ENCODE measurements at places on chromosomes 6 and 20.

- no peak for DNase-seq
Observed at GRCh38 chr6:136582711-136583471, 32.7 kb upstream of the MAP7 start.

- DNase-seq: no peak
Observed at GRCh38 chr6:129923530-129924250, 62.6 kb upstream of the TMEM244 start.

DNA sequence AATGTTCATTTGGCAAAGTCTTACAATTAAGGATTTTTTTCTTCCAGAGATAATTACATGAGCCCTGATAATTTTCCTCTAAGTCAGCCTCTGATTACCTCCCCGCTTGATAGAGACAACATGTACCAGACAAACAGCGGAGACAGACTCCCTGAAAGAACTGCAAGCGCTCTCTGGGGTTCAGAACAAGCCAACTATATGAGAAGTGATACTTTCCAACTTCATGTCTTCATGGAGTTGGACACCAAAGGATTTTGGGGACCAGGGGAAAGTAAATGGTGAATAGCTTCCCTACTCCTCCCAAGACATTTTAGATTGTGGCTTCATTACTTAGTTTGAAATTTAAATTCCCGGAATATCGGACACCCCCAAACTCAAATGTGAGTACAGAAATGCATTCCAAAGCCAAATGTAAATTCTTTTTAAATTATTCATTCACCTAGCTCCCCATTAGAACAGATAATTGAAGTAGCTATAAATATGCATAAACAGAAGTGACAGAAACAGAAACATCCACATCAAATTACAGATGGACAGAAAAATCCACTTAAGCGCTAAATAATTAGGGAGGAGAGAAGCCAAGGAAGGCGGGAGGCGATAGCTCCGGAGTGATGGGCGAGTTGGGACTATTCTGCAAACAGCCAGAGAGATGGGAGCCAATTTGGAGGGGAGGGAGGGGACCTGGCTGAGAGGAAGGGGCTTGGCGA, 129.7 kb upstream of the AKAP12 start:
- DNase-seq: no peak

DNA sequence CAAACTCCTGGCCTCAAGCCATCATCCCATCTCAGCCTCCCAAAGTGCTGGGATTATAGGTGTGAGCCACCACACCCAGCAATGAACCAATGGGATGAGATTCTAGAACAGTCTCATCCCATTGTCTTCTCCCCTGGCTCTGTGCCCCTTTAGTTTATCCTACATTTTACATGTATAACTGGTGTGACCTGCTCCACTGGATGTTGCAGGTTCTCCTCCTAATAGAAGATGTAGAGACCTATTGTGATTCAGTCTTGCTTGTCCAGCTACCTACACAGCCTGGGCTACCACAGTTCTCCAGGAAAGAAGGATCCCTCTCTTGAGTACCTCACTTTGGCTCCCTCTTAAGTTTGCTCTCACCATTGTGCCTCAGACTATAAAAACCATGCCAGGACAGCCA, 2.0 kb upstream of the FKBPL start:
- DNase-seq: no peak

DNA sequence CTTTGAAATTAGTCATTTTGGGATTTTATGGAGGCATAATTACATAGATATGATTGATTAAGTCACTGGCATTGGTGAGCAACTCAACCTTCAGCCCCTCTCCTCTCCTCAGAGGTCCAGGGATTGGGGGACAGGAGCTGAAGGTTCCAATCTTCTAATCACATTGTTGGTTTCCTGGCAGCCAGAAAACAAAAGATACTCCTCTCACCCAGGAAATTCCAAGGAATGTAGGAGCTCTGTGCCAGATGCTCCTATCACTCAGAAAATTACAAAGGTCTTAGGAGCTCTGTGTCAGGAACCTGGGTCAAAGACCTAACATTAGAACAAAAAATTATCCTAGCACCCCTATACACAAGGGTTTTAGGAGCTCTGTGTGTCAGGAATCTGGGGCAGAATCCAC, 679.7 kb upstream of the ID4 start:
- no peak for DNase-seq

GRCh38 chr20:62852841-62853240, 8.8 kb downstream of the TCFL5 start:
- no peak for DNase-seq

DNA sequence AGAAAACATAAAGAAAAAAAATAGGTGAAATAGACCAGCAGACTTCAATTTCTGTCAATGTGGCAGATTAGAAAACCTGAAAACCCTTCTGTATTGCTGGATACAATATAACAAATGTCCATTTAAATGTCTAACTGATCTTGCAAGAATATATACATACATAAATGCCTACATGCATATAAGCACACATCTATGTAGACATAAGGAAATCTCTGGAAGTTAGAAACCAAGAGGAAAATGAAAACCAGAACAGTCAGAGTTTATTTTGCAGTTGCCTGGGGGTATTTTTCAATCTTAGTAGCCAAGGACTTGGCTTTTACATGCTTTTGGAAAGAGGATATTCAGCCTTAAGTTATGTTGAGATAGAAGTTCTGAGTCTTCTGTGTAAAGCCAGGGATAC, 184.0 kb downstream of the RPS12 start:
- no peak for DNase-seq

GRCh38 chr6:117409863-117410262, 15.9 kb downstream of the ROS1 start:
- DNase-seq: no peak

GRCh38 chr6:6315660-6316059, 4.8 kb downstream of the F13A1 start:
- no peak for DNase-seq

GRCh38 chr6:43489277-43490072, 12.1 kb downstream of the TJAP1 start:
- DNase-seq: no peak

GRCh38 chr20:53957451-53958172, 112.8 kb downstream of the BCAS1 start:
- DNase-seq: no peak

DNA sequence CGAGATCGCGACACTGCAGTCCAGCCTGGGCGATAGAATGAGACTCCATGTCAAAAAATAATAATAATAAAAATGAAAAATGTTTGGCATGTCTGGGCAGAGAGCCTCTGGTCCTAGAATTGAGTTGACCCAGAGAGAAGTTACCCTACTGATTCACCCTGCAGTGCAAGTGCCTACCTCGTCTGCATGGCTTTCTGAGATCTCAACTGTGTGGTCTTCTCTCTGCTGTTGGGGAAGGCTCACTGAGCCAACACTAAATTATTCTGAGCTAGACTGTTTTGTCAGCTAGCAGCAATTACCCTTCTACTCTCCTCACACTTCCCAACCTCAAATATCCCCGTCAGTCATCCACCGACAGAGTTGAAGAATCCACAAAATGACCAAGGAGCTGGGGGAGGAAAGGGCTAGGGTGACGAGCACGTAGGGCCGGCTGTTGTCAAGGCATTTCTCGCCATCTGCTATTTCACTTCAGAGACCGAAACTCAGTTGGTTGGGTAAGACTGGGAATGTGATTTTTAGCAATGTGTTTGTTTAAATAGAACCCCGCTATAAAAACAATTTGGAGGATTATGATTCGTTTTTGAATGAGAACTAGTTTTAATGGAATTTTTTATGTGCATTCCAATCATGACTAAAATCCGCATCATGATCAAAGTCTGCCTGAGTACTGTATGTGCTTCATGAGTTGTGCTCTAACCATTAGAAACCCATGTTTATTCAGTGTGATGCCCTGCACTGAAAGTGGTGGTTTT, 9.4 kb downstream of the MAS1 start:
- DNase-seq: no peak

DNA sequence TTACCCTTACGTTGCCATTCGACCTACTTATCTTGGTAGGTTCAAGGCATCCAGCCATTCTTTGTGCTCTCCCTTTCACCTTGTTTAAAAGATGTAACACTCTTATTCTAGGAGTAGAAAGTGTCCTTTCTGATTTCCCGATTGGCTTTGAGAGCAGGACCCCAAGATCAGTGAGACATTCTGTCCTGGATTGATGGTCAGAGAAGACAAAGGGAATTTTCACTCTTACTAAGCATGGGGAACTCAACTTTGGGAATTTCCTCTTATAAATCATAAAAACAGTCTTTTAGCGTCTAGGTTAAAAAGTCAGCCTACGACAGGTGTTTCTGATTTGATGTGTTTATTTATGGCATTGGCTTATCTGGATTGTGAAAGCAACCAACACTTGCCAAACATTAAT, 2.8 kb upstream of the AARS2 start:
- no peak for DNase-seq

GRCh38 chr6:158754738-158755137, 64.4 kb downstream of the EZR start:
- DNase-seq: no peak

GRCh38 chr20:44785768-44786167, 24.6 kb downstream of the RIMS4 start:
- no peak for DNase-seq

GRCh38 chr6:132950566-132950965, 136.2 kb downstream of the RPS12 start:
- DNase-seq: no peak

DNA sequence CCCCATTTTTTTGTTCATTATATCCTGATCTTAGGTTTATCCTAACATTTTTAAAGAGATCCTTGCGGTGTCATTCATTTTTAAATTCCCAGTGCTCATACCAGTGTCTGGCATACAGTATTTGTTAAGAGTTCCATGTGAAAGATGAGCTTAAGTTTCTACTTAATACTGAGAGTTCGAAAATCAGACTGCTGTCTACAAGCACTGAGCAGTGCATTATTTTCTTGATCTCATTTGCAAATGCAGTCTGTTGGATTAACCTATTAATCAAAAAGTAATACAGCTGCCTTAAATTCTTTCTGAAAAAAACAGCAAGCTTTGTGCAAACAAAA, 663 bp downstream of the COQ3 start:
- DNase-seq: no peak

- no peak for DNase-seq
Observed at GRCh38 chr20:11549172-11550103, 368.3 kb upstream of the BTBD3 start.

DNA sequence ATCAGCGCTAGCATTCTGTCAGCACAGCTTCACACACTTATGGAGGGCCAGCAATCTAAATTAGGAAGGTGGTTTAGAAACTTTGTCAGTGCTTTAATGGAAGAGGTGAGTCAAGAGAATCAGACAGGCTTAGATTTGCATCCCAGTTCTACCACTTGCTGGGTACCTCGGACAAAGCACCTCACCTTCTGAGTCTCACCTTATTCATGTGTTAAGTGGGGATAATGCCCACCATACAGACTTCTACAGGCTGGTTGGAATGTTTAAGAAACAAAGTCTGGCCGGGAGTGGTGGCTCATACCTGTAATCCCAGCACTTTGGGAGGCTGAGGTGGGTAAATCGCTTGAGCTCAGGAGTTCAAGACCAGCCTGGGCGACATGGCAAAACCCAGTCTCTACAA, 12.2 kb upstream of the STK35 start:
- DNase-seq: no peak

GRCh38 chr20:45052698-45053429, 48.1 kb downstream of the KCNS1 start:
- no peak for DNase-seq

DNA sequence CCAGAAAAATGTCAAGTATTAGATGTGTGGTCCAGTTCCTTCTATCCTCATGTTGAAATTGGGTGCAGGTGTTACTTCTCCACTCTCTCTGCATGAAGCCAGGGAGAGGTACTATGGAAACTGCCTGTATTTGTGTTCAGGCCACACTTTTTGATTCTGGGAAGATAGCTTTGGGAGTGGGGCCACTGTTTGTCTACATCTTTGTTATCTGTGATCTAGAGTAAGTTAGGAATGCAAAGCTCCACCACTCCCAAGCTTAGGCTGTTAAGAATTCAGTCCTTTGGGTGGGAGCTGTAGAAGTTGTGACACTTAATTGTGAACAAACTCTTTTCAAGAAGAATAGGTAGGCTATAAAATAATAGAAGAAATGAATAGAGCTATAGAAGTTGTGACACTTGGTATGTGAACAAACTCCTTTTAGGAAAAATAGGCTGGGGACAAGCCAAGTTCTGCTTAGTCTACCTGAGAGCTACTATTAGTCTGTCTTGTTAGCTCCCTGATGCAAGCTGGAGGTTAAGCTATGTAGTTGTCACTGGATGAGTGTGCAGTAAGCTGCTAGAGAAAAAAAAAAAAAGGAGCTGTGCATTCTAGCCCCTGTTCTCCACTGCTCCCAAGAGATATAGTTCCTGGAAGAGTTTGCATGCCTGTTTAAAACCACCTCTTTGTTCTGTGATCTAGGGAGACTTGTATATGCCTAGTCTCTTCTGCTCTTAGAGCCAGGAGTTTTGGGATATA, 7.1 kb upstream of the GFRAL start:
- no peak for DNase-seq

- no peak for DNase-seq
Observed at GRCh38 chr6:161233986-161234661, 39.7 kb downstream of the AGPAT4 start.

DNA sequence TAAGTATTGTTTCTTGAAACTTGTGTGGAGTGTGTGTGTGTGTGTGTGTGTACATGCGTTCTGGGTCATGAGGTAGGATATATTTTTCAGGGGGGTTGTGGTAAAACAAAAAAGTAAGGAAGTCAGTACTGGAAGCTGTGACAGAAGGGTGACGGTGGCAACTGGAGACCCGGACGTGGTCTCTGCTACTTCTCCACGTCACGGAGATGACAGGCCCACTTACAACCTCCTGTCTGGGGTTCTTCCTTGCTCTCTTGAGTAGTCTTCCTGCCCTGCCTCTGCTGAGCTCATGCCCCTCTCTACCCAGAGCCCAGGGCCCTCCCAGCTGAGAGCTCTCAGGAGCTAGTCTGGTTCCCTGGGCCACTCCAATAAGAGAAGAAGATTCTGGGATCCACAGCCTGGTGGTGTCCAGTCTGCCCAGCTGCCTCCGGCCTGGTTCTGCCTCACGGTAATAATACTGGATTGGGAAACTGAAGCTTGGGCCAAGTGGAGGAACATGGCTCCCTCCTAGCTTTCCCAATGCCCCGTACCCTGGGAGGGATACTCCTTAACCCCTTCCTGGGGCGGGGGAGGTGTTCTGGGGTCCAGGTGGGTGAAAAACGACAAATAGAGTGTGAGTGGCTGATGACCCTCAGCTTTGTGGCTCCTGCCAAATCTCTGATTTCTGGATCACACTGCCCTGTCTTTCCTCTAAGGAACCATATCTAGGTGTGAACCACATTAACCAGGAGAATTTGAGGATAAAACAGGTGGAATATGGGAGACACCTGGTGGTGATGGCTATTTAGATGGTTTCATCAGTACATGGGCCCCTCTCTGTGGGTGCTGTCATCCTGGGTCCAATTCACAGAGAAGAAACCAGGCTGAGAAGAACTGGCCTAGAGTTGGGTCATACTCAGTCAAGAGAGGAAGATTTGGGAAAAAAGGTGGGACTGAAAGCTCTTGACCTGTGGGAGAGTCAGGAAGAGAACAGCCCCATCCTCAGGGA, 27.2 kb downstream of the VEGFA start:
- no peak for DNase-seq

- no peak for DNase-seq
Observed at GRCh38 chr6:17863901-17864754, 123.3 kb downstream of the KIF13A start.

DNA sequence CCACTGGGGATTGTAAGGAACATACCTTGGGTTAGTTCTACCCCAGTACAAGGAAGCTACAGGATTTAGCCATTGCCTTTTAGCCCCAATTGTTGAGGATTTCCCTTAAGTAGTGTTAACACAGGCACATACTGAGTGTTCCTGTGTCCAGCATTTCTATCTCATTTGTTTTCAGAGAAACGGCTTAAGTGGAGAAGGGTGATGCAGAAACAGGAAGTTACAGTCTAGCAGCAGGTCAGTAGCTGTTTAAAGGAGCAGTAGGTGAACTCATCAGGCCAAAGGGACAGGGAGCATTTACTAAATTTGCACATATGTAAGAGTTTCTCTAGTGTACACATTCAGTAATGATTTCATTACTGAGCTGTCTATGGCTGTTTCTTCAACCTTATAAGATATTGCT, 644.2 kb upstream of the GJE1 start:
- DNase-seq: no peak
